NCI-H1105 treated with DMSO at 0.1 percent for 48 hours (cell line): ENCODE measurements at places on chromosomes 4 and X.

DNA sequence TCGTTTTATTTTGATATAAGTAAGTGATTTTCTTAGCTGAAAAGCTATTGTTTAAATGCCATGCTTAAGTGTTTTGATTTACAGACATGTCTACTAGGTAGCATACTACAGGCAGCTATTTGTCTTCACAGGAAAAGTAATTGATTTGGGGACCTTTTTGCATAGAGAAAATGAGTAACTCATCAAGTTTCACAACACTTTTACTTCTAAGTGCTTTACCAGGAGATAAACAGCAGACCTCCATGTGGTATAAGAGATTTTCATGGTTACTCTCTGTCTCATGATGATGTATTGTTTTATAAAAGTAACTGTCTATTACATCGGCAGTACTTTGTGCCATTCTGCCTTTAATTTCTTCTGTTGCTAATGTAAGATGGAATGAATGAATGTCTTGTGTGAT is 28.7 kb downstream of the RBPJ start:
- no peak for DNase-seq

- DNase-seq: no peak
Measured at GRCh38 chr4:54525602-54526001, 132.2 kb upstream of the KIT start.

DNA sequence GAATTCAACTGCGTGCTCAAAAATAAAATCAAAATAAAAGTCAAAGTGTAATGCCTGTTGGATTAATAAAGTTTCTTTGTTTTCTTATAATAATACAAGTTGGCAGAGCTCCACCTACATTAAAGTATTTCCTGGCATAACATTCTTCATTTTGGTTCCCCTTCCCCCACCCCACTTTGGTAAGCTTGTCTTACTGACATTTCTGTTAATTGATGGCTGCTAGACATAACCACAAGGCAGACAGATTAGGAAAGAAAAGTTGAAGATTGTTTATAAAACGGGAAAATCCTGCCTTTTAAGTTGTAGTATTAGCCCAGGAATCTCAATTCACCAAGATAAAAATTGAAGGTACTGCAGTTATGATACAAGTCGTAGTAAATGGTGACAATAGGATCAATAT is 246.5 kb upstream of the RPS6KA3 start:
- no peak for DNase-seq

GRCh38 chr4:141179474-141180373 is 41.0 kb upstream of the ZNF330 start:
- DNase-seq: no peak

DNA sequence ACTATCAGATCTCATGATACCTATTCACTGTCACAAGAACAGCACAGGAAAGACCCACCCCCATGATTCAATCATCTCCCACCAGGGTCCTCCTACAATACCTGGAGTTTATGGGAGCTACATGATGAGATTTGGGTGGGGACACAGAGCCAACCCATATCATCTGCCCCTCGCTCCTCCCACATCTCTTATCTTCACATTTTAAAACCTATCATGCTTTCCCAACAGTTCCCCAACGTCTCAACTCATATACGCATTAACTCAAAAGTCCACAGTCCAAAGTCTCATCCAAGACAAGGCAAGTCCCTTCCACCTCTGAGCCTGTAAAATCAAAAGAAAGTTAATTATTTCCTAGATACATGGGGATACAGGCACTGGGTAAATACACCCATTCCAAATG is 1185.2 kb downstream of the PCDH7 start:
- DNase-seq: no peak

- DNase-seq: peak; percentile 62
Measured at GRCh38 chrX:101462892-101463291, 22.4 kb upstream of the ARMCX4 start.

- DNase-seq: no peak
Measured at GRCh38 chr4:6017030-6017429, 1.2 kb downstream of the C4orf50 start.

GRCh38 chr4:53653484-53654053 is 62.3 kb upstream of the LNX1 start:
- DNase-seq: peak; percentile 38

DNA sequence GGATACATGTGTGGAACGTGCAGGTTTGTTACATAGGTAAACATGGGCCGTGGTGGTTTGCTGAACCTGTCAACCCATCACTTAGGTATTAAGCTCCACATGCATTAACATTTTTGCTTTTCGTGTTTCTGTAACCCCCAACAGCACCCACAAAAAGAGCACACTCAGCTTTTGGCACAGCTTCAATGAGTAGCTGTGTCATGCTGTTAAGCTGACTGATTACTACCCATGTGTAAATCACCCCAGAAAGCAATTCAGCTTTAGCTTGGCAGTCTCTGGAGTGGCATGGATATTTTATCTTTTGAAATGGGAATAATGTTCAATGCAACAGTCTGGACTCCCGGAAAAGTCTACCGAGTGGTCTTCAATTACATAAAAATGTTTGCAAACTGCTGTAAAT is 734.3 kb downstream of the STIM2 start:
- DNase-seq: no peak

DNA sequence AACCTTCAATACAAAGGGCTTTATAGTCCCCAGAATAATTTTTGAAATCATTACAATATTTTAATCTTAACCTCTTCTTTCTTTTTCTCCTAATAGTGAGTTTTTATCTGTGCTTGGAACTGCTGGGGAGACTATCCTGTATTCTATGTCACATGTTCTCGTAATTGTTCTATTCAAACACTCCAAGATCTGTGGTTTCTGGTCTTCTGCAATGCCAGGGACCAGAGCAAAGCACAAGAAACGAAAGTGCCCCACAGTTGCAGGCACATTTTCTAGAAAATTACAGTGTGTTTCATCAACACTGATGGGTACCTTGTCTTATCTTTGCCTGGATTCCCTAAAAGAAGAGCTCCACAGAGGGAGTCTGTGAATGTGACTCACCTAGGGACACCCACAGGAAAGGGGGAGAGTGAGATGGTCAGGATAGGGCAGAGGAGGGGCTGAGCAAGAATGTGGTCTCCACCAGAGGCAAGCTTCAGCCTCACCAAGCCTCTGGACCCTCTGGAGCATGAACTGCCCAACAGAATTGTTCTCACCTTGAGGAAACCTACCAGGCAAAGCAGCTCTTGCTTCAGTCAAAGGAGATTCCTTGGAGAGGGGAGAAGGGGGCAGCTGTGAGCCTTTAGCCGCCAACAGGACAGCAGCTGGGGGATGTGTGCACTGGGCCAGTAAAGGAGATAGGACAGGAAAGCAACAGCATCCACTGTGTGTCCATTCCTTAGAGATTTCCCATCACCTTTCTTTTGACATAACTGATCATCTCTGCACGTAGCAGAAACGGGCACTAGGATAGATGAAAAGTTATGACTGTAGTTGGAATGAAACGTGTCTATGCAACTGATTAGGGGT is 25.9 kb downstream of the UNC5C start:
- DNase-seq: no peak

DNA sequence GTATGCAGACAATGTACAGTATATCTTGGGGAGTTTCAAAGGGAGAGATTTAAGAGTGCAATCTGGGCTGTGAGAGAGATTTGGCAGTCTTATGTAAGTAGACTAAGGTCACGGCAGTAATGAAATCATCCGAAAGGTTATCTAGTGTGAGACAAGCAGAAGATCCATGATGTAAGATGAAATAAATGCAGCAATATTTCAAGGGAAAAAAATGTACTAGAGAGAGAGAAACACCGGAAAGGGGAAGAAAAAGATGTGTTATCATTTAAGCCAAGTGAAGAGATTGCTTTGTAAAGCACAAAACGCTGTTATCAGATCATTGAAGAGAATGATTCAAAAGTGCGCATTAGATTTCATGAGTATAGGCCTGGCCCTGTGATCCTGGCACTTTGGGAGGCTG is 88.4 kb upstream of the GUCY1A1 start:
- no peak for DNase-seq

GRCh38 chr4:8329560-8329858 is 60.0 kb downstream of the HTRA3 start:
- DNase-seq: no peak

DNA sequence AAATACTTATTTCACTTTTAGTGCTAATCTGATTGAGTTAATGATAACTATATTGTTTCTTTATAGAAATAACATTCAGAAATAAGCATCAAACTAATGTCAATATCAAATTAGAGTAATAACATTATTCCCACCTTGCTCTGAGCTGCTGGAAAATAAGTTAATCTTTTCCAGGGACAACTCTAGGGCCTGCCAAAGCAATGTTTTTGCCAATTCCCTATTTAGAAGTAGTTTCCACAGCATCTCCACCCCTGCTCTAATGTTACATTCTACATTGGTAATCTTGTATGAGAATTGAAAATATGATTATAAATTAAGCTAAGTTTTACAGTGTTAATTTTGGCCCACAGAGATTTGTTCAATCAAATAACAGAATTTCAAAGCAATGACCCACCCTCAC is 68.3 kb downstream of the REELD1 start:
- no peak for DNase-seq

- DNase-seq: no peak
Measured at GRCh38 chr4:34953145-34953799, 1291.0 kb downstream of the ARAP2 start.

DNA sequence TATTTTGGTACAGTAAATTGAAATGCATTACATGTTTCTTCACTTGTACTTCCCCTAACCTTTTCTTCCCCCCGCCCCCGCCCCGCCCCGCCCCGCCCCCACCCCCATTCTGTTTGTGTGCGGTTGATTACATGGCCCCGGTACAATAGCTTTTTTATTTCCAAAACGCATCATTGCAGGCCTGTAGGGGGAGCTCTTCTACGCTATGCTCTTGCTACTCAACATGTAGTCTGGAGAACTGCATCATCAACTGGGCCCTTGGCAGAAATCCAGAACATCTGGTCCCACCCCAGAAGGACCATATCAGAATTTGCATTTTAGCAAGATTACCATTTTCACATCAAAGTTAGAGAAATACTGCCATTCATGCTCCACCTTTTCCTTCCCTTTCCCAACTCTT is 333.3 kb upstream of the DDX53 start:
- DNase-seq: no peak

GRCh38 chr4:123673971-123674370 is 277.4 kb downstream of the SPRY1 start:
- no peak for DNase-seq

- no peak for DNase-seq
Measured at GRCh38 chr4:72218953-72219352, 187.2 kb downstream of the NPFFR2 start.

GRCh38 chr4:140070973-140071372 is 83.0 kb downstream of the MAML3 start:
- no peak for DNase-seq

- no peak for DNase-seq
Measured at GRCh38 chr4:19844446-19844845, 407.3 kb upstream of the SLIT2 start.

DNA sequence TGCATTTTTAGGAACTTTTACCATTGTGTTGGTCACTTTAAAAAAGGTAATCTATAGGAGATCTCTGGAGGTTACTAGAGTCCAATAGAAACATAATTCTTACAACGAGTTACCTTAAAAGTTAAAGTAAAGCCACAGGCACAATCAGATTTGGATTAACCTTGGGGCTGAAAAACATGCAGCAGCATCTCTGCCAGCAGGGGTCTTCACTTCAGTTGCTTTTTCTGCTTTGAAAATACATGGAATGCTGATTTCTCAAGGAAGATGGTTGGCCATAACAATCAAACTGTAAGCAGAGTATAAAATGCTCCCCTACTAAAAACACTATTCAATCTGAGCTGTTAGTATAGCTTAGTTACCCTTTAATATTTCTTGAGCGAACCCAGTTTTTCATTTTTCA is 1072.3 kb upstream of the PCDH10 start:
- no peak for DNase-seq

GRCh38 chrX:9628779-9629493 is 136.7 kb downstream of the GPR143 start:
- no peak for DNase-seq

- no peak for DNase-seq
Measured at GRCh38 chr4:152166567-152166966, 369.3 kb downstream of the FBXW7 start.

- DNase-seq: peak; percentile 55
Measured at GRCh38 chr4:155403886-155404285, 27.1 kb upstream of the MAP9 start.

GRCh38 chr4:184953971-184954370 is 64.3 kb upstream of the HELT start:
- DNase-seq: no peak

- no peak for DNase-seq
Measured at GRCh38 chr4:56234098-56234497, 153.2 kb downstream of the AASDH start.

DNA sequence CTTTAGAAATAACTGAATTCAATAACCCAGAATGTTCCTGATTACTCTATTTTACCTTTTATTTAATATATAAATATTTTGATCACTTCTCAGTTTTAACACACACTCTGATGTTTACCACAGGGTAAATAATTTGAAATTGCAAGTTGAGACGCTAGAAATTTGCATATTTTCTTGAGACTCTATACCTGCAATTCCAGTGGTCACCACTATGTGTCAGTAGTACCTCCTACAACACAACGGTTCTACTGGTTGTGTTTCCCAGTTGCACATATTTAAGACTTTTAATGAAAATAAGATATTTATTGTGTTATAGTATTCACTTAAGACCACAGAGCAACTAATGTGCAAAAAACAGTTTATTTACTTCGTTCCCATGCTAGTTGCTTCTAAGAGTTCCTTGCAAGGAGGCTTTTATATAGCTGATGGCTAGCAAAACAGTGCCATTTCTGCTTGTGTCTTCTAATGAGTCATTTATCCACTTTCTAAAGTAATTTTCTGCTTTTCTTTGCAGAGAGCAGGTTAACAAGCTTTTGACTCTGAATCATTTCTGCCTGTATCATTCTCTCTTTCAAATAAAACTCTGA is 98.9 kb upstream of the PDLIM3 start:
- no peak for DNase-seq

DNA sequence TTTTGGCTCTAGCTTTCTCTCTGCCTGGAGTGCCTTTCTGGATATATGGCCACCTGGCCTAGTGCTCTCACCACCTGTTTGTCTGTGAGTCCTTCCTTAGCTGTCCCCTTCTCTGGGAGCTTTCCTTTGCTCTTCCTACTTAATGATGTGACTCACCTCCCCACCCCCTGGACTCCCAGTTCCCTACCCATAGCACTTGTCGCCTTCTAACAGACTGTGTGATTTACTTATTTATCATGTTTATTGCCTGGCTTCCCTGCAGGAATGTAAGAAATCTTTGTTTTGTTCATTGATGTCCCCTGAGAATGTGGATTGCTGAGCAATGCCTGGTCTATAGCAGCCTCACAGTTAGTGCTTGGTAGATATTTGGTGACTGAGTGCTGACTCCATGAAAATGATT is 18.9 kb downstream of the ADD1 start:
- DNase-seq: no peak
